MM.1S (cell line): ENCODE measurements at places on chromosomes 3 and 15.
A peak's percentile ranks its signal among the peaks of the same experiment; 100 is the strongest.

- H3K4me1 ChIP-seq, result no peaks in the 10 kb centered on the region
- no peaks in the 10 kb centered on the region for H3K36me3 ChIP-seq
- no peak overlapping the region for H3K4me3 ChIP-seq
- no peak overlapping the region for H3K27ac ChIP-seq
These were observed 72.0 kb downstream of the AKAP13 start for GRCh38 chr15:85452436-85452835.

- no peaks in the 10 kb centered on the region for H3K4me1 ChIP-seq
- H3K36me3 ChIP-seq, result no peaks in the 10 kb centered on the region
- no peak overlapping the region for H3K27ac ChIP-seq
- no peak for DNase-seq
These were observed 63.0 kb upstream of the ACP3 start for GRCh38 chr3:132254076-132254755.

GRCh38 chr3:187744169-187745151 is 808 bp downstream of the BCL6 start:
- H3K4me1 ChIP-seq, result peaks cover 10% of the 10 kb centered on the region
- no peaks in the 10 kb centered on the region for H3K36me3 ChIP-seq
- H3K4me3 ChIP-seq, result peak overlapping the region; percentile 65
- H3K27ac ChIP-seq, result no peak overlapping the region; the same call in 1 of the 2 replicates

GRCh38 chr15:91320101-91320500 is 220.0 kb downstream of the SV2B start:
- no peaks in the 10 kb centered on the region for H3K4me1 ChIP-seq
- no peaks in the 10 kb centered on the region for H3K27me3 ChIP-seq
- no peaks in the 10 kb centered on the region for H3K36me3 ChIP-seq
- DNase-seq, result no peak

GRCh38 chr3:48189321-48189720 is 1.1 kb upstream of the CDC25A start:
- DNase-seq, result no peak
- H3K4me3 ChIP-seq, result no peak overlapping the region
- H3K27ac ChIP-seq, result no peak overlapping the region
- peaks cover 8% of the 10 kb centered on the region for H3K4me1 ChIP-seq

- H3K36me3 ChIP-seq, result no peaks in the 10 kb centered on the region
- no peak overlapping the region for H3K27ac ChIP-seq
- no peak for DNase-seq
- no peaks in the 10 kb centered on the region for H3K27me3 ChIP-seq
- H3K4me3 ChIP-seq, result no peak overlapping the region
These were observed 26.1 kb downstream of the EAF1 start for GRCh38 chr3:15453501-15453900.

- H3K4me1 ChIP-seq, result peaks cover 15% of the 10 kb centered on the region
- no peak for DNase-seq
- no peak overlapping the region for H3K27ac ChIP-seq
- H3K27me3 ChIP-seq, result no peaks in the 10 kb centered on the region
These were observed 114.7 kb upstream of the SLC24A5 start for GRCh38 chr15:48006031-48006511.

DNA sequence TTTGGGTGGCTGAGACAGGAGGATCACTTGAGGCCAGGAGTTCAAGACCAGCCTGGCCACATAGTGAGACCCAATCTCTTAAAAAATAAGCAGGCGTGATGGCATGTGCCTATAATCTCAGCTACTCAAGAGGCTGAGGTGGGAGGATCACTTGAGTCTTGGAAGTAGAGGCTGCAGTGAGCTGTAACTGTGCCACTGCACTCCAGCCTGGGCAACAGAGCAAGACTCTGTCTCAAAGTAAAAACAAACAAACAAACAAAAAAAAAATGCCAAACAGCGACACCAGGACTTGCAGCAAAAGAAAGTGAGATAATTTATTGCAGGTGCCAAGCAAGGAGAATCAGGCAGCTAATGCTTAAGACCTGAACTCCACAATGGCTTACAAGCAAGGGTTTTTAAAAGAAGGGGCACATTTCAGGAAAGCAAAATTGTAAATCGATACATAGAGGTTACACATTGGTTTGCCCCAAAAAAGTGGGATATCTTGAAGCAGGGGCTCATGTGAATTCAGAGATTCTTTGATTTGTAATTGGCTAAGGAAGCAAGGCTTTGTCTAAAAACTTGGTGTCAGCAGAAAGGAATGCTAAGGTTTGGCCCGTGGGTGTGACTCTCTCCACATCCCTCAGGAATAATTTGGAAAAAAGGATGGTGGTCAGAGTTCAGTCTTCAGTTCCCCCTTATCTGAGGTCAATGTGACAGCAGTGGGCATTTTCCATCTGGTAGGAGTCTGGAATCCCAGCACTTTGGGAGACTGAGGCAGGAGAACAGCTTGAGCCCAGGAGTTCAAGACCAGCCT is 5.2 kb upstream of the MPI start:
- H3K4me1 ChIP-seq, result peaks cover 31% of the 10 kb centered on the region
- no peaks in the 10 kb centered on the region for H3K36me3 ChIP-seq
- peak overlapping the region; percentile 72; the same call in 1 of the 2 replicates for H3K27ac ChIP-seq
- DNase-seq, result no peak
- no peaks in the 10 kb centered on the region for H3K27me3 ChIP-seq
- no peak overlapping the region for H3K4me3 ChIP-seq

GRCh38 chr3:18447720-18448119 is 22.6 kb upstream of the SATB1 start:
- no peak overlapping the region for H3K27ac ChIP-seq
- H3K36me3 ChIP-seq, result no peaks in the 10 kb centered on the region
- H3K27me3 ChIP-seq, result peaks cover 26% of the 10 kb centered on the region
- H3K4me3 ChIP-seq, result no peak overlapping the region
- no peak for DNase-seq

- no peaks in the 10 kb centered on the region for H3K4me1 ChIP-seq
- H3K27me3 ChIP-seq, result no peaks in the 10 kb centered on the region
- no peak overlapping the region for H3K4me3 ChIP-seq
- no peak overlapping the region for H3K27ac ChIP-seq
- DNase-seq, result no peak
- no peaks in the 10 kb centered on the region for H3K36me3 ChIP-seq
These were observed 100.8 kb upstream of the MME start for GRCh38 chr3:154979331-154979730.

- H3K4me1 ChIP-seq, result no peaks in the 10 kb centered on the region
- H3K27me3 ChIP-seq, result no peaks in the 10 kb centered on the region
- H3K4me3 ChIP-seq, result no peak overlapping the region
These were observed 130.0 kb upstream of the SLC2A2 start for GRCh38 chr3:171156401-171157010.

DNA sequence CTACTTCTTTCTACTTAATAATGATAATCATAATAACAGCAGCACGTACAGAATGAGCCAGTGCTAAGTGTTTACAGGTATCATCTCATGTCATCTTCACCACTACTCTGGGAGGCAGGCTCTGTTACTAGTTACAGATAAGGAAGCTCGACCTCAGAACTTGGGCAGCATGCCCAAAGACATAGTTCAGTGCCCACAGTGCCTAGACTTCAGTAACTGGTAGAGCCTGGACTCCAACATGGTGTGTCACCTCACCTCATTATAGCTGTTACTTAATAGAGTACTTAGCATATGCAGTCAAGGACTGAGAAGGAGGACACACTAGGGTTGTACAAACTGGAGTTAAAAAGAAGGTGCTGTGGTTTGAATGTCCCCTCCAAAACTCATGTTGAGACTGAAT is 7.6 kb downstream of the GADL1 start:
- no peak for DNase-seq
- H3K4me3 ChIP-seq, result no peak overlapping the region
- H3K27ac ChIP-seq, result no peak overlapping the region

GRCh38 chr3:36792342-36792741 is 28.0 kb upstream of the DCLK3 start:
- no peak overlapping the region for H3K27ac ChIP-seq
- H3K36me3 ChIP-seq, result no peaks in the 10 kb centered on the region
- no peak overlapping the region for H3K4me3 ChIP-seq
- peak; percentile 26 for DNase-seq

DNA sequence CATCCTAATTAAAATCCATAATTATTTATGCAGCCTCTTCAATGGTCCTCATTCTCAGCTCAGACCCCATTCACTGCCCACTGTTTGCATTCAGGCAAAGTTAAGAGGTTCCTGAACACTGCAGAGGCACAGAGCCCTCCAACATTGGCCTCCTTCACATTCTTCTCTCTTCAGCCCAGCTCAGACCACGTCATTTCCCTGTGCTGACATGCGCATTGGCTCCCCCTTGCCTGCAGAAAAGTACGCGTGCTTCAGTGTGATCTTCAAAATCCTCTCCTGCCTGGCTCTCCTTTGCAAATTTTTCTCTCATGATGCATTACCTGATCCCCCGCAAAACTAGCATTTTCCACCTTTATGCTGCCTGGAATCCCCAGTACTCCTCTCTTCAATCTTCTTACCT is 552.3 kb downstream of the NTRK3 start:
- no peaks in the 10 kb centered on the region for H3K36me3 ChIP-seq
- H3K4me3 ChIP-seq, result no peak overlapping the region
- no peaks in the 10 kb centered on the region for H3K27me3 ChIP-seq
- no peaks in the 10 kb centered on the region for H3K4me1 ChIP-seq

- no peak for DNase-seq
- H3K27ac ChIP-seq, result no peak overlapping the region
- no peak overlapping the region for H3K4me3 ChIP-seq
- no peaks in the 10 kb centered on the region for H3K36me3 ChIP-seq
These were observed 112.2 kb upstream of the TSPAN3 start for GRCh38 chr15:77183066-77183465.

DNA sequence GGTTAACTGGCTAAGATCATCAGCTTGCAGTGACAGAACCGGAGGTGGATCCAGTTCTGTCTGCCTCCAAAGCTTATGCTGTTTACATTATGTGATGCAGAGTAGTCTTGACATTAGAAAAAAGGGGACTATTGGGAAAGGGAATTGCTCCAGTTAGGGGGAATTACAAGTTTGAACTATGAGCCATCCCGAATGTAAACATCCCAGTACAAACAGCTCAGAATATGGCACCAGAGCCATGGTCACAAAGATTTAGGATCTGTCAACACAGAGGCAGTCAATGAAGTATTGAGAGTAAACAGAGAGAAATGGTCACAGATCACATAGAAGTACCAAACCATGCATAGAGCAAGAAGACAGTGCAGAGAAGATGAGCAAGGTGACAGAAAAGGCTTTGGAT is 39.8 kb upstream of the CRTC3 start:
- no peaks in the 10 kb centered on the region for H3K4me1 ChIP-seq
- no peak overlapping the region for H3K27ac ChIP-seq
- DNase-seq, result no peak
- no peaks in the 10 kb centered on the region for H3K27me3 ChIP-seq
- no peak overlapping the region for H3K4me3 ChIP-seq

GRCh38 chr15:37206690-37207089 is 106.3 kb upstream of the MEIS2 start:
- H3K4me3 ChIP-seq, result no peak overlapping the region
- H3K27me3 ChIP-seq, result no peaks in the 10 kb centered on the region
- no peak for DNase-seq
- no peak overlapping the region for H3K27ac ChIP-seq

GRCh38 chr3:63193647-63194046 is 84.5 kb upstream of the SYNPR start:
- no peaks in the 10 kb centered on the region for H3K27me3 ChIP-seq
- no peak overlapping the region for H3K27ac ChIP-seq
- H3K36me3 ChIP-seq, result no peaks in the 10 kb centered on the region
- no peak overlapping the region for H3K4me3 ChIP-seq

- H3K36me3 ChIP-seq, result no peaks in the 10 kb centered on the region
- no peak overlapping the region for H3K27ac ChIP-seq
- no peak overlapping the region for H3K4me3 ChIP-seq
- no peaks in the 10 kb centered on the region for H3K4me1 ChIP-seq
- no peaks in the 10 kb centered on the region for H3K27me3 ChIP-seq
These were observed 6.3 kb downstream of the PXYLP1 start for GRCh38 chr3:141237701-141238521.

- no peaks in the 10 kb centered on the region for H3K4me1 ChIP-seq
- no peaks in the 10 kb centered on the region for H3K36me3 ChIP-seq
- DNase-seq, result no peak
- no peak overlapping the region for H3K4me3 ChIP-seq
- H3K27ac ChIP-seq, result no peak overlapping the region
These were observed 45.0 kb downstream of the ZNF860 start for GRCh38 chr3:32026593-32026992.

DNA sequence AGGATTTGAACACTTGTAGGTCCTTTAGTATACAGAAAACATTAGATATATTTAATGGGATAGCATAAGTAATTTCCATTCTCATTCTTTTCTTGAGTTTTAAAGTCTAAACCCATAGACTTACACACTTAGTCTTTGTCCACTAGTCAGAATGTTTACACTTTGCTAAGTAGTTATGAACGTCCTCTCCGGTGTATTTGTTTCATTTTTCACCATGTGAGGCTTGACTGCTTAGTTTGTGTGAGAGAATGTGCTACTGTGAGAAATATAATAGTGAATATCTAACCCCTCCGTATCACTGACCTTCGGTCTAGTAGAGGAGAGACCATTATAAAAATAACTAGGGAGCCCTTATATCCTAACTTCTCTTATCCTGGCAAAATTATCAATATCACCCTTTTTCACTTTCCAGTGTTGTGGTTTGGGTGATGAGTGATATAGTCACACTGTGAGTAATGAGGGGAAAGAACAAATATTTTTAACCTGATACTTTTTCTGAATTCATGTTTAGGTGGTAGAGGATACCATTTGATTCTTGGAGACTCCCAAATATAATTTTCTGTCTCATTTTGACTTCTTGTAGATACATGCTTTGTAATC is 122.4 kb downstream of the UBE2E2 start:
- H3K4me1 ChIP-seq, result peaks cover 14% of the 10 kb centered on the region; the same call in 1 of the 2 replicates
- DNase-seq, result no peak
- no peak overlapping the region for H3K27ac ChIP-seq
- no peaks in the 10 kb centered on the region for H3K36me3 ChIP-seq
- no peaks in the 10 kb centered on the region for H3K27me3 ChIP-seq

DNA sequence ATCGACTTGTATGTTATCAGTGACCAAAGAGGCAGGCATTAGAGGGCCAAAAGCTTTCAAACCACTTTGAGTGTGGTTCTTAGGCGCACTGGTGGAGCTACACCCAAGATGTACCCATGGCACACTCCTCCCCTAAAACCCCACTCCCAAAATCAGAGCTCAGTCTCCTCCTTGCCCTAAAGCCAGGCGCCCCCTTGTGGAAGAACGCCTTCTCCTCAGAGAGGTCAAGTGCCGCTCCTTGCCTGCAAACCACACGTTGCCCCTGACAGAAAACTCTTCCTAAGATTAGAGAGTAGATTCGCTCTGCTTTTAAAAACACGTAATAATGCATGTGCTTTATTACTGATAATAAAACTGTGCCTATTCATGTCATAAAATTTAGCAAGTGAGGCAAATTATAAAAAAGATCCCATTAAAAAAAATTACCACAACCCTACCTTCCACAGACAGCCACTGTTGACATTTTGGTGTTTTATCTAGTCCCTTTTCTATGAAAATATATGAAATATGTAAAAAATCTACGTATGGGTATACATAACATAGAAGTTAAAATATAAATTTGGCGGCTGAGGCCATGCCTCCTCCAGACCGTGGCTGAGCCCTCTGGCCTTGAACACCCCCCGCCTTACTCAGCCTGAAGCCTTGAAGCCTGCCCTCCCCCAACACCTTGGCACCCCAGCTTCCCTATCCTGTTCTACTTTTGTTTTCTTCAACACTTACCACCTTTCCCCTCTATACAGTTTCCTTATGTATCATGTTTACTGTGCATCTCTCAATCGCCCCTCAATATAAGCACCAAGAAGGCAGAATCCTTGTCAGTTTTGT is 33.5 kb downstream of the BCL2L10 start:
- H3K27ac ChIP-seq, result no peak overlapping the region
- H3K27me3 ChIP-seq, result no peaks in the 10 kb centered on the region
- H3K4me3 ChIP-seq, result no peak overlapping the region
- H3K36me3 ChIP-seq, result no peaks in the 10 kb centered on the region
- peak; percentile 73 for DNase-seq
